ENCODE measurements at places on chromosomes 2 and 18.

GRCh38 chr2:68336192-68336591 lies 16.4 kb upstream of the CNRIP1 start:
- no peak for DNase-seq

- DNase-seq, result no peak
Measured at GRCh38 chr18:46226461-46226860, 122.3 kb downstream of the HAUS1 start.

- DNase-seq, result no peak
Measured at GRCh38 chr2:66604326-66604725, 169.4 kb downstream of the MEIS1 start.

DNA sequence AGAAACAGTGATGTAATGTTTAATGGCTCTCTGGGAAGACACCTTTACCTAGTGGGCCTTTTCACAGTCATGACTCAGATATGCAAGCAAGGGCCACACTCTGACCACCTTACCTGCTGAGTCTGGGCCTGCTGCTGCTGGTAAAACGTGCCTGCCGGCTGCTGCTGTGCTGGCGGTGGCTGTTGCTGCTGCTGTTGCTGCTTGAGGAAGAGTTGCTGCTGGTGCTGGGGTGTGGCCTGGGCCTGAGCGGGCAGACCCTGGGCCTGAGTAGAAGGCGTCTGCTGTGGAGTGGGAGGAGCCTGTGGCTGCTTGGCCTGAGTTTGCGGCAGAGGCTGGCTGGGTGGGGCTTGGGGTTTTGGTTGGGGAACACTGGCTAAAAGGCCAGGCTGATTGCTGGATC lies 81.6 kb upstream of the NFU1 start:
- no peak for DNase-seq

GRCh38 chr18:59961070-59961469 lies 61.3 kb downstream of the PMAIP1 start:
- DNase-seq, result no peak

GRCh38 chr2:230898016-230898712 lies 26.9 kb downstream of the GPR55 start:
- no peak for DNase-seq

DNA sequence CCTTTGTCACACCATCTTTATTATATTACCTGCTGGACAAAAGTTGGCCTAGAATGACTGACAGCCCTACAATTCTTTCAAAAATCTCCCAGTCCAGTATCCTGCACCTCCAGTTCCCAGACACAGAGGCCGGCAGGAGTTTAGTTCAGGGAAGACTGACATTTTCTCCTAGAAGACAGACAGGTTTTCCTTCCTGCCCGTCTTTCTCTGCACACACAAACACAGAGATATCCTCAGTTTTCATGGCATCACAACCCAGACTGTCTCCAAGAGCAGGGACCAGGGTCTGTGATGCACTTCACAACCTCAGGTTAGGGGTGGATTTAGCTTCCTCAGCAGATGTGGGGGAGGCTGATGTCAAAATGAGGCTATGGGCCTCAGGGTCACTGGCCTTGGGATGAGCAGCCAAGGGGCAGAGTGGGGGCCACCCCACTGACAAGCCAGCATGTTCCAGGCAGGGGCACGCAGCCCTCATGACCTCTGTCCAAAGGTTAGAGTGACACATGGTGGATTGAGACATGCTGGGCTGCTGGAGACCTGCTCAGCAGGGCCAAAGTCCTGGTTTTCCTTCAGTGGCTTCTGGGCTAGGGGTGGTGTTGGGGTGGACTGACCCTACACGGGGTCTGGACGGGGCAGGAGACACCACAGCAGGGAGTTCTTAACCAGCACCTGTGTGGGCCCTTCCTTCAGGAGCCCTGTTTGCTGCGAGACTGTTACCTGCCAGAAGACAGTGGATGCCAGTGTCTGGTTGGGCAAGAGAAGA lies 70.5 kb downstream of the SFXN5 start:
- no peak for DNase-seq

- no peak for DNase-seq
Measured at GRCh38 chr2:232567721-232568120, 17.2 kb downstream of the EIF4E2 start.

Data from NCI-H1436 (cell line).